ENCODE measurements at places on chromosomes 3 and 15.

- no peak for DNase-seq
These were observed 13.0 kb downstream of the NIPA2 start for GRCh38 chr15:22851513-22851912.

DNA sequence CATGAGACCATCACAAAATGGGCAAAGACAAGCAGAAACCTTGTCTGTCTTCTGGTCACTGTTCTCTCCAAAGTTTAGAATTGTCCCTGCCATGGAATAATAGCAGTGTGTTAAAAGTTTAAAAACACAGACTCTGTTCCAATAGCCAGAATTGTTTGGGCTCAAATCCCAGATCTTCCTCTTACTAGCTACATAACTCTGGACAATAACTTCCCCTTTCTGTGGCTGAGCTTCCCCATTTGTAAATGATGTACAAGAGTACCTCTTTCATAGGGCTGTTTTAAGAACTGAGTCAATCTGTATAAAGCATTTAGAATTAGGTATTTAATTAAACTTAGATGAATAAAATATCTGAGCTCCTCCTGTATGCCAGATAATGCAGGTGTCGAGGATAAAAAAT is 623.0 kb downstream of the NTRK3 start:
- no peak for DNase-seq

DNA sequence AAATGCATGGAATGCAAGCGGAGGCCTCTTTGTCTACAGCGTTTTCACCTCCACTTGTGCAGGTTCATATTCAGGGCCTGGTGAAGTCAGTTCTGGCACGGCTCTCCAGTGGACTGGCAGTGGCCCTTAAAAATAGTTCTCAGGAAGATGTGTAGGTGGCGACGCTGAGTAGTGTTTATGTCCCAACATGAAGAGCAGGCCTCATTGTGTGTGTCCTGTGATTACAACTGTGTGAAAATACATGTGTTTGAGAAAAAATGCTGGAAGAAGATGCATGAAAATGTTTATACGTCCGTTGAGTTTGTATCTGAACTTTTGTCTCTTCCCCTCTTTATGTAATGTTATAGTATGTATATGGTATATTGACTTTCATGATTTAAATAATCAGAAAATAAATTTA is 7.2 kb downstream of the LIPC start:
- peak; percentile 60 for DNase-seq

GRCh38 chr3:43317461-43318316 is 31.3 kb downstream of the SNRK start:
- no peak for DNase-seq

- no peak for DNase-seq
These were observed 261.1 kb downstream of the MEX3B start for GRCh38 chr15:81784751-81785150.

- DNase-seq: peak; percentile 57
These were observed 3.5 kb downstream of the ZNF710 start for GRCh38 chr15:90004671-90005070.

GRCh38 chr3:71075494-71075893 is 508.0 kb downstream of the FOXP1 start:
- DNase-seq: no peak

GRCh38 chr3:114857299-114857701 is 289.8 kb downstream of the ZBTB20 start:
- no peak for DNase-seq

DNA sequence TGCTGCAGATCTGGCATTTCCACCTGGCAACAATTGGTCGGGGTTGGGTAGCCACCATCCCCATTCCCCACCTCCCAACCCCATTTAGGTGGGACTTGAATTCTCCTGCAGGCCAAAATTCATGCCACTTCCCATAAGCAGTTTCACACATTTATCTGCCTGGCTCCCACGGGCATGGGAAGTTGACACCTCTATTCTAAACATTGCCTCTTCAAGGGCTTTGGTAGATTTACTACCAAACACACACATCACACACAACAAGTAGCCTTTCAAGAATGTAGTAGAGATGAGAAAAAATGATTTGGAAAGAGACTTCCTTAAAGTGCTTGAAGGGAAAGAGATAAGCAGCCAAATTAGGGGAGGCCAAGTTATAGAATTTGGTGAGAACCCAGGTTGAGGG is 30.9 kb downstream of the ZBTB38 start:
- DNase-seq: no peak

GRCh38 chr3:120182613-120183511 is 88.6 kb upstream of the GSK3B start:
- DNase-seq: peak; percentile 33

DNA sequence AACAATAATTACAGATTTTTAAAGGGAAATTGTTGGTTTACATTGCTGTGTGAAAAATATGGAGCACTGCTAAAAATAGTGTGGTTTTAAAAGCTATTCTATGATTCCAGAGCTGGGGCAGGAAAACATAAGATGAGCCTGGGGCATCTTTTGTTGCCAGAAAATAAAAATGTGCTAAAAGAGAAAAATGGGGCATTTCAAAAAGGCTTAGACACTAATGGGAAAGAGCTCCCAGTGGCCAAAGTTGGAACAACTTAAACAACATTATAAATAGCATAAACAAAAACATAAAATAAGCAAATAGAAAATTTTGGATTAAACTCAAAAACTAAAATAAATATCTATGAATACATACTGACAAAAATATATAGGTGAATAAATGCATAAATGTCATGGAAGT is 478.9 kb downstream of the NLGN1 start:
- no peak for DNase-seq

- DNase-seq: no peak
These were observed 449.3 kb upstream of the THBS1 start for GRCh38 chr15:39131609-39132008.

- no peak for DNase-seq
These were observed 31.6 kb downstream of the KLHL25 start for GRCh38 chr15:85763157-85763556.

GRCh38 chr3:87468938-87469337 is 192.6 kb upstream of the POU1F1 start:
- DNase-seq: no peak

- DNase-seq: no peak
These were observed 27.5 kb upstream of the NDUFB4 start for GRCh38 chr3:120568598-120568997.

DNA sequence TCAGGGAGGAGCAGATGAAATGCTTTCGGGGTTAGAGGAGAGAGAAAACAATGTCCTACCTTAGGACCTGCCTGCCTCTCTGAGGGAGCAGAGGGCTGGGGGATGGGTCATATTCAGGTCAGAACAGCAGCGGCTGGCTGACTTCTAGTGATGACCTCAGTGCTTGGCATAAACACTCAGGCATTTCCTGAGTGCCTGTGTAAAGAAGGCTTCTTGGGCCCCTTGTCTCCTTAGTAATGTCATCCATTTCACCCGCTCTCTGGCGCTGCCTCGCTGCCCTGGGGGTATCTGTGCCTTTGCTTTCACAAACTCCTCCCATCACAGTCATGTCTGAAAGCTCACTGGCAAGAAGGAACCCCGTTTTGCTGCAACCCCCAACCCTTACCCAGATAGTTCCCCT is 82.9 kb upstream of the GSK3B start:
- no peak for DNase-seq

DNA sequence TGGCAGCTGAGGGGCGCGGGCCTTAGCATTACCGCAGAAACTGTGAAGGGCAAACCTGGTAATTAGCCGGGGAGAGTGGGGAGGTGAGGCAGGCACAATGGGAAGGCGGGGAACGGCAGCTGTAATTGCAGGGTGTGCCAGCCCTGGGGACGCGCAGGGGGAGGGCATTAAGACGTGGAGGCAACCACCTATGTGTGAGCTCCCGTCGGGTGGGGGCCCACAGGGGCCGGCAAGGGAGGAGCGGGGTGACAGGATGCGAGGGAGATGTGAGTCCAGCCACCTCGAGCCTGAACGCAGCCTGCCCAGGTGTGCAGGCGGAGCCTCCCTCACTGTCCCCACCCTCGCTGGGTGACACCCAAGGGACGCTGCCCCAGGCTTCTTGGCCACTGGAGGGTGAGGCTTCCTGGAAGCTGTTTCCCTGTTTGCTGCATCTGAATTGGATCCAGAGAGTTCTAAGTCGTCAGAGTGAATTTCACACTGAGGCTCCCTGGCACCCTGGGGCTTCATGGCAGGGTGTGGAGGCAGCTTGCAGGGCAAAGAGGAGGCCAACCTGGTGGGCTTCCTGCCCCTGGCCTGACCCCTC is 130.6 kb upstream of the MEF2A start:
- peak; percentile 82 for DNase-seq

DNA sequence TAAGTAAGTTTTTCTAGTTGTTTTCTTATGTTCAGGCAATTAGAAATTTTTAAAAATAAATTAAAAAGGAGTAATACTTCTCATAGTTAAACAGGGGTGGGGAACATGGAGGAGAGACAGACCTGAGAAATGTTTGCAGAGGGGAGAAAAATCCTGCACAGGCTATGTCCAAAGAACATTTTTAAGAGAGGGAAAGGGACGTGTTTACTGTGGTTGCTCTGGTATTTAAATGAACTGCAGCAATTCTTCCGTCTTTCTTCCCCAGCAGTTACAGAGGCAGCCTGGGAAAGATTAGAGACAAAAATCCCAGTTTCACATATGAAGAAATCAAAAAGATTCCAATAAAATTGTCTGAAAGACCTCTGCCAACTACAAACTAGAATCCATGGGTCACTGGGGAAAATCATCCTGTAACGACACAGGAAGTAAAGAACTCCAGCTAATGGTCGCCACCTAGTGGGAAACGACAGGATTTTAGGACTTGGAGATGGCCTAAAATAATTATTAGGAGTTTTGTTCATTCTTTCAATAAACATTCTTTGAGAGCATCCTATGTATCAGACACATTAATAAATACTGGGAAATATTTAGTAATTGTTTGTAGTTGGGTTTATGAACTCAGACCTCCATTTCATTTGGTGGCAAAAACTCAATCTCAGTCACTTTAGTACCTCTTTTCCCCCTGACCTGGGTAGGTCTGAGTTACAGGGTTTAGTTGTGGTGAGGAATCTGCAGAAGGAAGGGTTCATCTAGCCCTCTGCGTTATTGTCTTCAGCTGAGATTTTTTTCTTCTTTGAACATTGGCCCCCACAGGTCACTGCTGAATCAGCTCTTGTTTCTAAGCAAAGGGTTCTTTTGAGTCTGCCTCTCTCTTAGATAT is 69.9 kb upstream of the GOLIM4 start:
- DNase-seq: peak; percentile 82

DNA sequence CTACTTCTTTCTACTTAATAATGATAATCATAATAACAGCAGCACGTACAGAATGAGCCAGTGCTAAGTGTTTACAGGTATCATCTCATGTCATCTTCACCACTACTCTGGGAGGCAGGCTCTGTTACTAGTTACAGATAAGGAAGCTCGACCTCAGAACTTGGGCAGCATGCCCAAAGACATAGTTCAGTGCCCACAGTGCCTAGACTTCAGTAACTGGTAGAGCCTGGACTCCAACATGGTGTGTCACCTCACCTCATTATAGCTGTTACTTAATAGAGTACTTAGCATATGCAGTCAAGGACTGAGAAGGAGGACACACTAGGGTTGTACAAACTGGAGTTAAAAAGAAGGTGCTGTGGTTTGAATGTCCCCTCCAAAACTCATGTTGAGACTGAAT is 7.6 kb downstream of the GADL1 start:
- no peak for DNase-seq

DNA sequence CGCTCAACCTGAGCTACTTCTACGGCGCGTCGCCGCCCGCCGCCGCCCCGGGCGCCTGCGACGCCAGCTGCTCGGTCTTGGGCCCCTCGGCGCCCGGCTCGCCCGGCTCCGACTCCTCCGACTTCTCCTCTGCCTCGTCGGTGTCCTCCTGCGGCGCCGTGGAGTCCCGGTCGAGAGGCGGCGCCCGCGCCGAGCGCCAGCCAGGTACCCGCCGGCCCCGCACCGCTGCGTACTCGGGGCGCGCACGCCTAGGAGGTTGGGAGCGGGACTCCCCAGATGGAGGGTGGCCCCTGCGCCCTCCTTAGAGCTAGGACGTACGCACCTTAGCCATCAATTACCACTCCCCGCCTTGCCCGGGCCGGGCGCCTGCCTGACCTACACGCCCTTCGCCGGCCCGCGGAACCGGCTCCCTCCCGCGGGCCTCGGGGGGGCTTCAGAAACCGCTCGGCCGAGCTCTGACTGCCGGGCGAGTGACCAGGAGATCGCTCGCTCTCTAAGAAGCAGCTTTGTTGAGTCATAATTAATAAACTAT is 466 bp downstream of the NFKBIZ start:
- DNase-seq: no peak

- no peak for DNase-seq
These were observed 44.5 kb downstream of the ADCY5 start for GRCh38 chr3:123404391-123404790.

Measured in small intestine (tissue), 16 donors.